ENCODE measurements at places on chromosomes 4 and X. TPM values are rescaled to one million over a fixed set of nuclear protein-coding genes. Genes with fewer than 3 reads are reported as not detected.

- H3K4me1 ChIP-seq: no peaks in the 10 kb centered on the region
- no peak overlapping the region for H3K4me3 ChIP-seq
- no peak overlapping the region for H3K27ac ChIP-seq
- H3K36me3 ChIP-seq: peaks cover 20% of the 10 kb centered on the region
Observed at GRCh38 chr4:38017609-38018008, 57.4 kb downstream of the PTTG2 start.

GRCh38 chr4:20338841-20339240 is 87.1 kb downstream of the SLIT2 start:
- H3K36me3 ChIP-seq: no peaks in the 10 kb centered on the region
- H3K4me3 ChIP-seq: no peak overlapping the region
- no peaks in the 10 kb centered on the region for H3K27me3 ChIP-seq
- H3K27ac ChIP-seq: no peak overlapping the region

SCRG1 gene
- total RNA-seq: 1.6 TPM

DNA sequence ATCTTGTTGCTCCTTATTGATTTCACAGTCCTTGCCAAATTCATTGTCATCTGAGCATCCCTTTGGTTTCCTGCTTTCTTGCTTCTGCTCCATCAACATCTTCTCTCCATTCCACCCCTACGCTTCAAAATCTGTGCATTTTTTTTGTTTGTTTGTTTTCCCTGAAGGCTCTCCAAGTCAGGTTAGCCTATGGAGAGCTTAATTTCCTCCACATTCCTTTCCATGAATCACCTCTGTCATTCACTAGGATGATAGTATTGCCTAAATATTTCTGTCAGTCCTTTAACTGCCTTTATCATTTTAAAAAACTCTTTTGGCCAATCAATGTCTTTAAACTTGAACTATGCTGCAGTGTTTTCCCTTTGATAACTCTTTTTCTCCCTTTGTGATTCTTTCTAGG is 67.7 kb downstream of the PPARGC1A start:
- H3K4me1 ChIP-seq: peaks cover 4% of the 10 kb centered on the region
- H3K4me3 ChIP-seq: no peak overlapping the region
- DNase-seq: no peak
- H3K36me3 ChIP-seq: peaks cover 53% of the 10 kb centered on the region
- H3K27me3 ChIP-seq: no peaks in the 10 kb centered on the region

CCDC110 gene
- 4.5 TPM for total RNA-seq

CXCL8 gene
- 4.8 TPM for total RNA-seq

DNA sequence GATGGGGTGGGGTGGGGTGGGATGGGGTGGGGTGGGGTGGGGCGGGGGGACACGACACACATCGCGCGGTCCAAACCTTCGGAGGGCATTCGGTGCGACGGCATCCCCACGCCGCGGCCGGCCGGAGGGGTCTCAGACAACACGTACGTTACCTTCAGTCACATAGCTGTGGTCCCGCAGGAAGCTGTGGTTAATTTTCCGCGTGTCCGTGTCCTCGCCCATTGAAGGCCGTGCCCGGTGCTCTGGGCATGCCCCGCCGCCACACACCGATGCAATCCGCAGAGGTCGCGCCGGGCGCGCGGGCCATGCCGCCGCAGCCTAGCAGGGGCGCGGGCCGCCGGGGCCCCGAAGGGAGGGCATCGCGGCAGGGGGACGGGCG is 417 bp downstream of the PPP2R2C start:
- no peaks in the 10 kb centered on the region for H3K36me3 ChIP-seq
- H3K4me3 ChIP-seq: no peak overlapping the region
- peaks cover 16% of the 10 kb centered on the region for H3K27me3 ChIP-seq
- DNase-seq: no peak

Measured in kidney (tissue), 22 donors.